Thoracic aorta (tissue), 2 donors: ENCODE measurements at places on chromosomes 11 and 22.

GRCh38 chr11:58905011-58905720, 34.1 kb upstream of the GLYATL1 start:
- DNase-seq: no peak

DNA sequence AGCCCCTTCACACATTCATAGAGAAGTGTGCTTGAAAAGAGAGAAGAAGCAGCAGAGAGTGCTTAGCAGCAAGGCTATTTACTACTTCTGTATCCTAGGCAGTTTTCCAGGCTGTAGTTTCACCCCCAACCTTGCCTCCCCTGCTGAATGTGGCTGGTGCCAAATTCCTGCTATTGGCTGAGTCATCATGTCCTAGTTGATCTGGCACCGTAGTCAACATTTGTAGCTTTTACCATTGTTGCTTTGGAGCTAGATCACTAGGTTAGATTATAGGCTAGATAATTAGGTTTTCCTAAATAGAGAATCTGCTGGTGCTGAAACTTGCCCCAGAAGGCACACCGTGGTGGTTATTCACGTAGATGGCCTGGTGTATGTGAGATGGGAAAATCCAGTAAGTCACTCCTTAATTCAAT, 32.7 kb downstream of the ARHGAP42 start:
- peak; percentile 13 for DNase-seq

DNA sequence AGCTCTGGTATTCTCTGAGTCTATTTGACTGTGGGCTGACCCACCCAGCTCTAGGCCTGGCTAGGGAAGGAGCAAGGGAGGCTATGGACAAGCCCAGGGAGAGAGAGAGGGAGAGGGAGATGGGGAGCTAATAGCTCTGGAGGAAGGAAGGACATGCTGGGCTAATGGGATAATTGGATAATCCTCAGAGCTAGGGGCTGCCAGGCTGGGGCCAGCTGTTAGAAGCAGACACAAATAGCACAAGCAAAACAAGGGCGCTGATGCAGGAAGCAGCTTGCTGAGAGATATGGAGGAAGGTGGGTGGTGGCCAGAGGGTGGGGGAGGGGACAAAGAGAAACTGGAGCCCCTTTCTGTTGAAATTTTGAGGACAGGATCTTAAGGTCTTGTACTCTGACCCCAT, 23.2 kb downstream of the ADORA2A start:
- DNase-seq: no peak

- DNase-seq: no peak
These were observed 47.9 kb downstream of the OSBP2 start for GRCh38 chr22:30742291-30743256.

GRCh38 chr22:35292786-35293185, 6.9 kb upstream of the TOM1 start:
- no peak for DNase-seq
